ENCODE measurements at places on chromosomes 5 and 9. TPM values are rescaled to one million over a fixed set of nuclear protein-coding genes. Genes with fewer than 3 reads are reported as not detected.

CDC37L1 gene
- 14.7 TPM for total RNA-seq

WNT8A gene
- total RNA-seq = not detected

ABITRAM gene
- total RNA-seq = 7.8 TPM

PCDHGB7 gene
- 1.4 TPM for total RNA-seq

TRIP13 gene
- total RNA-seq = 3.5 TPM

TTF1 gene
- 22.8 TPM for total RNA-seq

RLN2 gene
- total RNA-seq = 1.8 TPM

AHRR gene
- total RNA-seq = 6.1 TPM

TSPAN17 gene
- total RNA-seq = 20.7 TPM

CHSY3 gene
- not detected for total RNA-seq

LCN1 gene
- total RNA-seq = not detected

ARID3C gene
- not detected for total RNA-seq

ACTBL2 gene
- total RNA-seq = not detected

STKLD1 gene
- 0.37 TPM for total RNA-seq

DMRT2 gene
- total RNA-seq = not detected

DHX29 gene
- total RNA-seq = 17.4 TPM

CDH12 gene
- not detected for total RNA-seq

NKD2 gene
- total RNA-seq = 0.16 TPM

CDC20B gene
- not detected for total RNA-seq

IDNK gene
- 8.4 TPM for total RNA-seq

CLIC3 gene
- total RNA-seq = not detected

UGT3A1 gene
- total RNA-seq = not detected

LCN10 gene
- total RNA-seq = 15.9 TPM

PLPP7 gene
- 0.39 TPM for total RNA-seq

IL9 gene
- total RNA-seq = not detected

SETX gene
- total RNA-seq = 109 TPM

C9orf50 gene
- total RNA-seq = not detected

C6 gene
- not detected for total RNA-seq

CDKN2A gene
- total RNA-seq = 6.7 TPM

COL5A1 gene
- not detected for total RNA-seq

KCNN2 gene
- not detected for total RNA-seq

GPR107 gene
- total RNA-seq = 17.7 TPM

TMC1 gene
- total RNA-seq = not detected

SH3GLB2 gene
- total RNA-seq = 60.4 TPM

CER1 gene
- not detected for total RNA-seq

ORM2 gene
- not detected for total RNA-seq

TLX3 gene
- not detected for total RNA-seq

GARIN3 gene
- not detected for total RNA-seq

ANKDD1B gene
- total RNA-seq = 0.37 TPM

BASP1 gene
- total RNA-seq = 316 TPM

ALDOB gene
- not detected for total RNA-seq

SLC34A1 gene
- total RNA-seq = not detected
